ENCODE measurements at places on chromosomes 11 and 22. TPM values are rescaled to one million over a fixed set of nuclear protein-coding genes. Genes with fewer than 3 reads are reported as not detected.

RAB3IL1 gene
- total RNA-seq, result 0.53 TPM

CCDC73 gene
- total RNA-seq, result not detected

OR2D2 gene
- not detected for total RNA-seq

DNA sequence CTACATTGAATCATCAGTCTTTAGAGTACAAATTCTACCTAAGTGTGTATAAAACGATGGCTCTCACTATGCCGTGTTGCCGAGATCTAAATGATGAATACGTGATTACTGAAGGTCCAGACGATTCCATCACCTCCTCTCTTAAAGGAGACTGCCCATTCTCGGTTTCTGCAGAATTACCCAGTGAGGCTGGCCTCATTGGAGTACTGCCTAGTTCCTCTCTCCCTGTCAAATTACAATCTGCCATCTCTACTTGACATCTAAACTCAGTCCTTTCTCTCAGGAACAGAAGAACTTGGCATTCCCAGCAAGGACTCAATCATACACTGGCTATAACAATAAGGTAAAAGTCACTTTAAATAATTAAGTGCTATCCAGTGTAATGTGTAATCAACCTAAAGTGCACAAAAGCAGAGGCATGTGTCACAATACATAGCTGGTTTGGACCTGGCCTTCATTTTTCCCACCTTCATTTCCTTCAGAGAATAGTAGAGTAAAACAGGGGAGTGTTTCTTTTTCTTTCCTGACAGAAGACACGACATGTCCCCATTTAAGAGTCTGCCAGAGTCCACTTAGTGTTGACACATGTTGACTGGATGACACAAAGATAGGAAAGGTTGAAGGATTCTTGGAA lies 634.1 kb downstream of the LRRC4C start:
- H3K4me3 ChIP-seq, result no peak overlapping the region
- H3K27me3 ChIP-seq, result no peaks in the 10 kb centered on the region
- H3K27ac ChIP-seq, result no peak overlapping the region
- no peaks in the 10 kb centered on the region for H3K36me3 ChIP-seq

DNA sequence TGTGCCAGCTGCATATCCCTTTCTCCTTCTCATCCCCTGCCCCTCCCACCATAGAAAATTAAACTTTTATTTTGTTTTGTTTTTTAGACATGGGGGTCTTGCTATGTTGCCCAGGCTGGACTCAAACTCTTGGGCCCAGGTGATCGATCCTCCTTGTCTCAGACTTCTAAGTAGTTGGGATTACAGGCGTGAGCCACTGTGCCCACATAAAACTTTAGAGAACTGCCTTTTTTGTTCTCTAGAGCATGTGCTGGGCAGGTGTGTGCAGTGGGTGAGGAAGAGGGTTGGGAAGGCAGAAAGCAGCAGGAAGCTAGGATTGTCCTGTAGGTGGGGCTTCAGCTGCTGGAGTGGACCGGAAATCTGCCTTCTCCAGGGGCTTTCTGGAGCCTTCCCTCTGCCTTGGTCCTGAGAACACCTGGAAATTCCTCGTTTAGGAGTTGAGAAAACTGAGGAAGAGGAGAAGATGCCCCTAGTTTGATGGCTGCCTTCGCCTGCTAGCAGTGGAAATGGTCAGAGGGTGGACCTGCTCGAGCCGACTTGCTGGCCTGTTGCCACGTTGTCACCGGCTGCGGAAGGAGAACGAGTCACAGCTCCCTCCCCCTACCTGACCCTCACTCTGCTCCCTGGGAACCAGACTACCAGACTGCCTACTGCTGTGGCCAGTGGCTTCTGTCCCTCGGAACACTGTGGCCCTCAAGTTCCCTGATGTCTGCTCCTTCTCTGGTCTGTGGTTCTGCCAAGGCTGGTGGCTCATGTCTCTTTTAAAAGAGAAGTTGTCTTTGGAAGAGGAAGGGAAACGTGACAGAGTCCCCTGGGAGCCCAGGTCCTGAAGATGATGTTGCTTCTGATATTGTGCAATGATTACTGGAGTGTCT lies 4.0 kb downstream of the ST14 start:
- peaks cover 6% of the 10 kb centered on the region for H3K4me1 ChIP-seq
- no peak overlapping the region for H3K4me3 ChIP-seq
- H3K36me3 ChIP-seq, result no peaks in the 10 kb centered on the region

Measured in CD4-positive, alpha-beta memory T cell (primary cell).